ENCODE measurements at places on chromosomes 3 and 15.

DNA sequence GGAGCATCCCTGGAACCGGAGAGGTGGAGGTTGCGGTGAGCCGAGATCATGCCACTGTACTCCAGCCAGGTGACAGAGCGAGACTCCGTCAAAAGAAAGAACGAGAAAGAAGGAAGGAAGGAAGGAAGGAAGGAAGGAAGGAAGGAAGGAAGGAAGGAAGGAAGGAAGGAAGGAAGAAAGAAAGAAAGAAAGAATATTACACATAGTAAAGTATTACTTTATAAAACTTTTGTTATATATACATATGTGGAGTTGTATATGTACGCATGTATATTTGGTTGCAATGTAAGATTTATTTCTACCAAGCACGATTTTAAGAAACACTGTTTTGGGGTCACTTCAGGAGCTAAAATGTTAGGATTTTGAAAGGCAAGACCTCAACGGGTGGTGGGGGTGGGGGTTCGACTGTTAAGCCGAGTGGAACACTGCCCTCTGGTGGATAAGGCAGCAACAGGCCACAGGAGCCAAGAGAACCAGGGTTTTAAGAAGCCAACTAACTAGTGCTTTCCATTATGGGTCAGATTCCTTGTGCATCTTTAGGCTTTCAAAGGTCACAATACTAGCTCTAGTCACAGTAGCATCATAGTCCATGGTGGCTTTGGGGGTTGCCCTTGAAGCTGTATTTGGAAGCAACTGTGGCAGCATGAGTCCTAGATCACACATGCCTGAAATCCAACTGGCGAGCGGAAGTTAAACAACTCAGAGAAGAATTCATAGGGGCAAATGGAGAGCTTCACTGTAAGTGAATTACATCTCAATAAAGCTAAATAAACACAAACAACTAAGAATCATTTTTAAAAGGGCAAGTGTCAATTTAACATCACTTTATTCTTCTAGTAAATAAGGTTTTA, 22.5 kb downstream of the GLB1 start:
- DNase-seq = peak; percentile 51

DNA sequence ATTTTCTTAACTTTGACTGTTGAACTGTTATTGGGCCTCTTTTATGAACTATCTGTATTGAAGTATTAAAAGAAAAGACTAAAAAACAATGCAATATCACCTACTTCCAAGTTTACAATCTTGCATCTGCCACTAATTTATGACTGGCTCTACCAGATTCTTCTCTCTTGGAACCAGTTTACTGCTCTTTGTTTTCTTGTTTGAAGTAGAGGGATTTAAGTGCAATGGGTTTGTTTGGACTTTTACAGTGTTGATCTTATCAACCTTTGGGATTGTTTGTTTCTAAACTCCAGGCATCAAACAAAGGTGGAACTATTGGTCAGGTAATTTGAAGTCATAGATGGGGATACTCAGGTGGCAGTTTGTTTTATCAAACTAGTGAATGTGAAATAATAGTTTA, 43.0 kb upstream of the MEIS2 start:
- DNase-seq = no peak

DNA sequence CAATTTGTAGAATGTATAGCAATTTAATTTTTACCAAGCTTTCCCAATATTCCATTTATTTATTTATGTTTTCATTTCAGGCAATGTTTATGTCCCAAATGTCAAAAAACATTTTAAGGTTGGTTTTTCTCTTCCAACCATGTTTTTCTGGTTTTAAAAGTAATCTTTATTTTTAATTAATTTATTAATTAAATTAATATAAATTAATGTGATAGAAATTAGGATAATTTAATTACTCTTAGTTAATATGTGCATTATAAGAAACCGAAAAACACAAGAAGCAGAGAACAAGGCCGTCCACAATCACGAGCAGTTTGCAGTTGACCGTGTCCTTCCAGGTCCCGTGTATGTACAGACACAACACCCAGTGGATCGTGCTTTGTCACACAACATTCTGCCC, 34.2 kb downstream of the FBXO45 start:
- DNase-seq = no peak

- DNase-seq = no peak
Observed at GRCh38 chr3:23752126-23752525, 53.6 kb upstream of the UBE2E1 start.

GRCh38 chr3:66472313-66473134, 28.3 kb downstream of the LRIG1 start:
- no peak for DNase-seq

Measured in SHP77 treated with DMSO at 0.1 percent for 48 hours (cell line).